ENCODE measurements at places on chromosomes 6 and 20. TPM values are rescaled to one million over a fixed set of nuclear protein-coding genes. Genes with fewer than 3 reads are reported as not detected.
A peak's percentile ranks its signal among the peaks of the same experiment; 100 is the strongest.

Gene MMP24OS
- 28.1 TPM for total RNA-seq

Gene SNX14
- total RNA-seq: 87.3 TPM

Gene TGM3
- not detected for total RNA-seq

Gene METTL24
- 2.4 TPM for total RNA-seq

Gene CD93
- 104 TPM for total RNA-seq

Gene LTA
- total RNA-seq: not detected

Gene SCP2D1
- not detected for total RNA-seq

Gene VGLL2
- total RNA-seq: not detected

Gene AFDN
- total RNA-seq: 166 TPM

Gene SULF2
- 57.5 TPM for total RNA-seq

Gene PTCRA
- not detected for total RNA-seq

Gene BPIFA1
- not detected for total RNA-seq

Gene TRIM40
- not detected for total RNA-seq

Gene MCCD1
- not detected for total RNA-seq

Gene LRRN4
- 32.4 TPM for total RNA-seq

GRCh38 chr20:59403261-59403961 is 103.0 kb downstream of the EDN3 start:
- DNase-seq: peak; percentile 48

DNA sequence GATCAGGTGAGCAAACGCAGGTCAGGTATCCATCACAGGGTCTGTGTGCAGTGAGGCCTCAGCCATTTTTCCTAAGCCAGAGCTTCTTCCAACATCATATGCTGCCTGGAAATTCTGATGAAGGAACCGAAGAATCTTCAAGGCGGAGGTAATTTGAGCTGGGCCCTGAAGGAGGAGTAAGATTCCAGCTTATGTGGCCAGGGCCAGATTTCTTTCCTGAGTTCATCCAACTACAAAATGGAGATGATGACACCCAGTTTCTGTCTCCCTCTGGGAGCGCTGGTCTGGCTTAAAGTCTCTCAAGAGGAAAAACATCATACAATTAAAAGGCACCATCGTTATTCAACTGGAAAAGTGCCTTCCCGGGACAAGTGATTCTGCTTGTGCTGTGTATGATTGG is 6.9 kb upstream of the MANBAL start:
- DNase-seq: no peak

DNA sequence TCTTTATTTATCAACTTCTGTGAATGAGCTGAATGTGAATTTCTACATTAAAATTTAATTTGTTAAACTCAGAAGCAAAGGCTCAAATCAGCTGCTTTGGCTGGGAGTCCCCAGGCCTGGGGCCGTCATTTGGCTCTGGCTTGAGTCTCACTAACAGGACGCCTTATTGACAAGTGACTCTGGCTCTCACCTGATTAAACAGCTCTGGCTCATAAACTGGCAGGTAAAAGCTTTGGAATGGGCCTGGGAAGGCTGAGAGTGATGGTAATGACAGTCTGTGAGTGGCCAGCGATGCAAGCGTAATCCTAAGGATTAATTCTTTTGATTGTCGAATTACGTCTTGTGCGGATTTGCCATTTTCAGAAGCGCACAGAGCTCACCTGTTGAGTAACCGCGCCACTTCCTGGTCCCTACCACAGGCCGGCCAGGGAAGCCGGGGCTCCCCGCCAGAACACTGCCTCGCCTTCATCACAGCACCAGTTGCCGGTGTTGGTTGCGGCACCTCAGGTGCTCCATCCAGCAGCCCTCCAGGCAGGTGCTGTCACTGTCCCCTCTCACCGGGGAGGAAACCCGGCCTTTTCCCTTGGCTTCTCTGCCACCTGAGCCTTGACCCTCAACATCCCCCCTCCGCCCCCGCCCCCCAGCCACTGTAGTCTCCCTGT is 110.7 kb downstream of the ZDHHC14 start:
- no peak for DNase-seq

DNA sequence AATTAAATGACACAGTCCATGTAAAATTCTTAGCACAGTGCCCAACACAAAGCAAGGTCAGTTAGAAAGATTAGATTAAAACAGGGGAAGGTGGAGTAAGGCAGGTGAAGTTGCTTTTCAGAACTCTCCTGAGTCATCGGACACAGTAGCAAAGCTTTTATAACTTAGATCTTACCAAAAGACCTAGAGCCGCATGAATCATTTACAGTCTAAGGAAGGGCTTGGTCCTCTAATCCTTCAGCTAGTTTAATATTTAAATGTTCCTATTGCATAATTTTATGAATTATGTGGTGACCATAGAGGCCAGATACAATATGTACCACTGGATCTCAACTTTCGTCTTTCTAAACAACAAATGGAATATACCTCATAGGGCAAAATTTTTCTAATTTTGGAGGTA is 202.1 kb upstream of the SNX9 start:
- DNase-seq: no peak

GRCh38 chr6:112770308-112770707 is 423.2 kb downstream of the RFPL4B start:
- DNase-seq: no peak

DNA sequence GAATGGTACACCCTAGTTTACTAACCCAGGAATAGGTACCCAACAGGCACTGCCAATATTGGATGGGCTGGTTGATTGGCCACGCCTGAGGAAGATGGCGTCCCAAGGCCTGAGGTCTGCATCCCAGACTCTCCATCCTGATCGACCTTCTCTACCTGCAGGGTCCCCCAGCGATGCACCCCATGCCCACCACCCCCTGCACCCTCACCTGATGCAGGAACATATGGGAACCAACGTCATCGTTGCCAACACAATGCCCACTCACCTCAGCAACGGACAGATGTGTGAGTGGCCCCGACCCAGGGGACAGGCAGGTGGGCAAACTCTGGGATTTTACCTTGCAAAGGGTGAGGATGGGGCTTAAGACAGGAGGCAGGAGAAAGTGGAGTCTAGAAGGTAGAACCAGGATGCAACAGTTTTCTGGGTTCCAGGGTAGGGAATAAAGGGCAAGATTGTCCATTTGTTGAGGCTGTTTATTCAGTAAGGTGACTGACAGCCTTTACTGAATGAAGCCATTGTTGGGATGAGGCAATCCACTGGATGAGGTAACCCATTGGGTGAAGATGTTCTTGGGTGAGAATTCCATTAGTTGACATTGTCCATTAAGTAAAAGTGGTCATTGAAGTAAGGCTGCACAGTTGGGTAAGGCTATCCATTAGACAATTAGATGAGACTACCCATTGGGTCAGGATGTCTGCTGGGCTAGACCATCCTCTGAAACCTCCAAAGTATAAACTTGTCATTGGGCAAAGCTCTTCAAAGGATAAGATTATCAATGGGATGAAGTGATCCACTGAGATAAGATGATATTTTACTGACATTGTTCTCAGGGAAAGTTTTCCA is 47.3 kb upstream of the TTPAL start:
- no peak for DNase-seq

DNA sequence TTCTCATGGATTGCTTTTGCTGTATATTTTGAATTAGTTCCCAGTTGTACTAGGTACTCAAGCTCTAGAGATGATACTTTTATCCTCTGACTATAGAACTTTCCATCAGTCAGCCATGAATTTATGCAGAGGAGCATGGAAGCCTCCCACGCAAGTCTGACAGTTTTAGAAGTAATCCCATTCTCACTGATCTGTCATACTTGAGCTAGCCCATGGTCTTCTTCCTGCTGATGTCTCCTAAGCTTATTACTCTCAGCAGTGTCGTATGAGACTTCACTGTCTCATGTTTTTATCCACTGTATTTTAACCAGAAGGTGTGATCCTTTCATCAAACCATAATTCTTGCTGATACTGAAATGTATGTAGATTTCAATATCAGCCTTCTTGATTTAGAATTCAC is 715.2 kb upstream of the MARCKS start:
- no peak for DNase-seq

GRCh38 chr20:32855387-32855786 is 3.3 kb upstream of the EFCAB8 start:
- DNase-seq: no peak

- DNase-seq: no peak
Observed at GRCh38 chr6:16966791-16967469, 134.9 kb upstream of the STMND1 start.

DNA sequence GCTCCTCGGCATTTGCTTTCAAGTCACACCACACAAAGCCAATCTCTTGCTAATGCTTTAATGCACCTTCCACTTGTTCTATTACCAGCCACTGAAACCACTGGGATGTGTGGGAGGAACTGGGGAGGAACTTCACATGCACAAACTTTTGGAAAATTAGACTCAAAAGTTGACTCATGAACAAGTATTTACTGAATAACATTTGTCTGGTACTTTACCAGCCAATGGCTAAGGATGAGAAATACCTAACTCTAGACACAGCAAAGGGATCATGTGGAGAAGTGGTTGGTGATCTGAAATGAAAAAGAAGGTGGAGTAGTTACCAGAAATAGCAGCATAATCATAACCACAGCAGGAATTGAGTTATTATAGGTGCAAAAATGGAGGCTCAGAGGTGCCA is 554.0 kb upstream of the NOX3 start:
- no peak for DNase-seq

DNA sequence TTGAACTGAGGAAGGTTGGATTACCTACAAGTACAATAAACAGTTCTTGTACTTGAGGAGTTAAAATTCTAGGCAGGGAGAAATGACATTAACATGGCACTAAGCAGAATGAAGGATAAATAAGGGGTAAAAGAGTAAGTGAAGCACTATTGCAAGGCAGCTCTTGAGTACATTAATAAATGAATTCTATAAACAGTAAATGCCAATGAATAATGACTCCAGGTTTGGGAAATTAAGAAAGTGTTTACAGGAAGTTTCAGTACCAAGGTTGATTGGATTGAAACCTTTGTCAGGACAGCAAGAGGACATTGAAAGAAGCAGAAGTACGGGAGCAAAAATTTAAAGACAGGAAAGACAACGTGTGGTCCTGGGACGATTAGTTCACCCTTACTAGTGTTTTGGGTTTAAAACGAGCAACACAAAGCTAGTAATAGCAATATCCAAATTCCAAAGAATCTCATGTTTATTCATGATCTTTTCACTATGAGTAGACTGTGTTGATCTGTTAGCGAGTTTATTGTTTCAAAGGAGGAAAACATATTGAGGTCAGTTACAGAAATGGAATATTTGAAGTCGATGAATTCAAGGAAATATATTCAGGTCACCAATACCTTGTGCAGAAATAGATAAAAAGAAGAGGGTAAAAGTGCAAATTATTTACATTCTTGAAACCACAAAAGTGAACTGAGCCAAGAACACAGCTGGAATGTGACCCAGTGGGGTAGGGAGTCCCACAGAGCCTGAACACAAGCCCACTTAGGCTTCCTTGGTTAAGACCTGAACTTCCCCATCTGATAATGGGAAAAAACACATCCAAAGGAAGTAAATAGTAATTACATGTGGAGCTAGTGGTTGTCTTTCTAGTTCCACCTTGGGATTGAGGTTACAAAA is 80.8 kb downstream of the MKKS start:
- no peak for DNase-seq

- no peak for DNase-seq
Observed at GRCh38 chr6:34597605-34598353, 41.6 kb upstream of the SPDEF start.

DNA sequence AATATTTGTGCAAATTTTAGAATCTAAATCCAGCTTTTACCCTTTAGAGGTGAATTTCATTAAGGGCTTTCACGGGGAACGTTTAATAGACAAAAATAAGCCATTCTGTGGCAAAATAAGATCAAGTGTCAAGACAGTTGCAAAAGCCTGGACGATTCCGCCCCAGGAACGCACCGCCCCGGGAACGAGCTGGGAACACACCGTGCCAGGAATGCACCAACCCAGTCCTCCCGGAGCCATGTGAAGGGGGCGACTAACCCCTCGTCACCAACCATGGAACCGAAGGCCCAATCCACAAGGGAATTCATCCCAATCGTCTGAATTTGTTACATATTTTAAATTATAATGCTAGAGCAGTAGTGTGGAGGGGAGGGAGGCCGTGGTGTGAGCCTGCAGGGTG is 20.8 kb upstream of the TCFL5 start:
- DNase-seq: no peak

- DNase-seq: no peak
Observed at GRCh38 chr20:4793183-4793582, 71.5 kb downstream of the PRND start.

GRCh38 chr6:129672881-129673631 is 36.9 kb downstream of the ARHGAP18 start:
- no peak for DNase-seq

- no peak for DNase-seq
Observed at GRCh38 chr20:11676630-11677287, 240.9 kb upstream of the BTBD3 start.

DNA sequence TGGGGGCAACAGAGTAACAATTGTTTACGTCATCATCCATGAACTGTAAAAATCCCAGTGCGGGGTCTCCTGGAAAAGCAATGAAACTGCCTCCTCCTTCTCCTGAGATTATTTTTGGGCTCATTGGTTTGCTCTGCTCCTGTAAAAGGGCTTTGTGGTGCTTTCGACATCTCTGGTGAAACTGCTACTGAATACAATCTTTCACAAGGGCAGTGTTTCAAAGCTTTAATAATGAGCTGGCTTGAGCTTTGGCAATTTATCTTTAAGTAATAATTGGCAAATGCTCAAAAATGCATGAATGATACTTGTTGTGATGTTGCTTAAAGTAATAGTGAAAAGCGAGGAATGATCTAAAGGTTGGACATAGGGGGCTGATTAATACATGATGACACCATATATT is 43.5 kb upstream of the ENPP1 start:
- DNase-seq: no peak

GRCh38 chr6:46323312-46323965 is 152.7 kb upstream of the ENPP5 start:
- DNase-seq: no peak

DNA sequence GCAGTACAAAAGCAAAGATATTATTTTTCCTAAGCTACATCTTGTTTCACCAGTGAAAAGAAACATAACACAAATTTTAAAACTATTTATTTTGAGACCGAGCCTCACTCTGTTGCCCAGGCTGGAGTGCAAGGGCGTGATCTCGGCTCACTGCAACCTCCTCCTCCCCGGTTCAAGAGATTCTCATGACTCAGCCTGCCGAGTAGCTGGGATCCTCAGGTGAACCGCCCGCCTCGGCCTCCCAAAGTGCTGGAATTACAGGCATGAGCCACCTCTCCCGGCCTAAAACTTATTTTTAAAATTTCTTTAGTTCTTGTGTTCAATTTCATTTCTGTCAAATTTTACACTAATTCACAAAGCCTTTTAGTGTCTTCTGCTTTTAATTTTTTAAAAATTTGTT is 5.9 kb downstream of the SRSF12 start:
- no peak for DNase-seq

- no peak for DNase-seq
Observed at GRCh38 chr20:49880177-49880576, 35.2 kb downstream of the SPATA2 start.

DNA sequence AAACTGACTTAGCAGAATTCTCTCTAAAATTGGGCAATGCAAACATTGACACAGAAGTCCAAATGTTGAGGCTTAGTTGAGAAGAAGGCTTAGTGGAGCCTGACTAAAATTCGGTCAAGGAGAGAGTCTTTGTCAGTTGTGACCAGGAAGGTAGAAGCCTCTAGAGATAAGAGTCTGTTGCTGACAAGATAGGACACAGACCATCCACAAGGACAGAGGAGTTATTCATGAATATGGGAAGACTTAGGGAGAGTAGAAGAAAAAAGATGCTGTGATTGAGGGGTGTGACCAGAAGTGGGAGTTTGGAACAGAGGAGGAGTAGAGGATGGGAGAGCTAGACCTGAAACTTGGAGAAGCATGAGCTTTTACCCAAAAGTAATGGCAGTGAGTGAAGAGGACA is 7.2 kb upstream of the FAXC start:
- no peak for DNase-seq

- no peak for DNase-seq
Observed at GRCh38 chr6:155795173-155795796, 339.6 kb upstream of the NOX3 start.

Data from omental fat pad (tissue), 4 donors.